ENCODE measurements at places on chromosomes 7 and 10. TPM values are rescaled to one million over a fixed set of nuclear protein-coding genes. Genes with fewer than 3 reads are reported as not detected.
A peak's percentile ranks its signal among the peaks of the same experiment; 100 is the strongest.

TMEM176A gene
- total RNA-seq: not detected

GRCh38 chr7:120984406-120984805, 4.1 kb upstream of the CPED1 start:
- no peak for DNase-seq

DNA sequence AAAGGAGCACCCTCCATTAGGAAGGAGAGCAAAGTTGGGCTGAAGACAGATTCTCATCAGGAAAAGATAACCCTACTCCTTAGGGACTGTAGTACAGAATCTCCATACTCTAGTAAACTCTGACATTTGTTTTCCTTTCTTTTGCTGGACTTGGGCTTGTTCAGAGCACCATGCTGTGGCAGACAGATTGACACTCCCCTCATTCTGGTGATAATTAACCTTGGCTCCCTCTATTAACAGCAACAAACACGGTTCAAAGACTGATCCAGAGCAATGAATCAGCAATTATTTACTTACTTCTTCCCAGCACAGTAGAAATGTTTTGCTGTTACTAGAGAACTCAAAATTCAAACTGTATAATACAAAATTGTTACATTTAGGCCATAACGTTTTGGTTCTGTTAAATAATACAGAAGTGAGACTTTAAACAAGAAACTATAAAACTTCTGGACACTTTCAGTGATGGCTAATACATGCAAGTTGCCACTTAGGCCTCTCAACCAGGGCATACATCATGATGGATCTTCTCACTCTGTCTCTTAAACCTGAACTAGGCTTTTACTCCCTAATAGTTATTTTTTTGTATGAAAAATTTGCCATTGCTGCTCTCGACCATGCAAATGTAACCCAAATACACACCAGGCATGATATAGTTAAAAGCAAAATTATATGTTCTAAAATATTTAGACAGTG, 639.0 kb downstream of the IPMK start:
- DNase-seq: no peak

DNA sequence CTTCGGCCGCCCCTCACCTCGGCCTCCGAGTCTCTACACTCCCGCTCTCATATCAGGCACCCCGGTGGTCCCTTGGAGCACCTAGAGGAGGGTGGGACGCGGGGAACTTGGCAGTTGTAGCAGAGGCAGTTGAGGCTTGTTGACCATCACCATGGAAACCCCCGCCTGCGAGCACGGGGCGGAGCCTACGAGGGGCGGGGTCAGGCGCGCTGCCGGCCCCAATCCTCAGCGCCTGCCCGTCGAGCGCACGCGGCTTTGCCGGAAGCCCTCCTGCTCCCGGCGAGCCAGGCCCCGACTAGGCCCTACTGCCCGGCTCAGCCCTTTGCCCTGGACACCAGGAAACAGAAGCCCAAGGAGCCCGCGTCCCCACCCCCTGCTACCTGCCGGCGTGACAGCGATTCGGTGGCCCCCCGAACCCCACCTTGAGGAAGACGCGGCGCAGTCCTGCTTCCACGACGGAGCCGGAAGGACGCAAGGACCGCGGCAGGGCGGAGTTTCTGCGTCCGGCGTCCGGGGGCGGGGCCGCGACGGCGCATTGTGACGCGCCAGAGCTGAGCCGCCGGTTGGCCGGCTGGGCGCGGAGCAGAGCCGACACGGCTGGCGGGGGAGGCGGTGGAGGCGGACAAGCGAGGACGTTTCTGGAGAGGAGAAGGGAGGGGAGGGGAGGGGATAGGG, at the start of gene HNRNPF:
Gene HNRNPF (minus strand): TSS at position 477 of the 675 bp plus-strand sequence. CDS start 21,302 bp downstream, outside the sequence.
- peak; percentile 86 for DNase-seq

- no peak for DNase-seq
Observed at GRCh38 chr7:134767520-134768168, 11.8 kb upstream of the CALD1 start.

DNA sequence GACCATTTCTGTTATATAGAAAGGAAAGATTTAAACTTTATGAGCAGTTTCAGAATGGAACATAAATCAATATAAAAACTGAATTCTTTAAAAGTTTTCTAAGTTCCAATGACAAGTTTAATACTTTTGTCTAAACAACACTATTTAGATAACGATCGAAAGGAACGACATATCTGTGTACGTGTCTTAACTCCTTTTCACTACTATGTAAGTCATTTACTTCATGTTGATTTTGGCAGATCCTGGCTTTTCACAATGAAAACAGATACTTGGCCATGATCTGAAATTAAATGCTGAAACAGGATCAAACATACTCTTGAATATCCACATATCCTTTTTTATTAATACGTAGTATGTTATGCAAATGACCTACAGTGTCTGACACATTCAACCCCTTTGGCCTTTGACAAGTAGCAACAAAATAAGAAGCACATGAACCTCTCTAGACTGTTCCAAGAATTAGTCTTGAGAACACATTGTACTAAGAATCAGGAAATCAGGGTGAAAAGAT, 41.9 kb downstream of the RNLS start:
- DNase-seq: no peak

ARHGAP21 gene
- 45.4 TPM for total RNA-seq

RADIL gene
- 5.1 TPM for total RNA-seq

DNA sequence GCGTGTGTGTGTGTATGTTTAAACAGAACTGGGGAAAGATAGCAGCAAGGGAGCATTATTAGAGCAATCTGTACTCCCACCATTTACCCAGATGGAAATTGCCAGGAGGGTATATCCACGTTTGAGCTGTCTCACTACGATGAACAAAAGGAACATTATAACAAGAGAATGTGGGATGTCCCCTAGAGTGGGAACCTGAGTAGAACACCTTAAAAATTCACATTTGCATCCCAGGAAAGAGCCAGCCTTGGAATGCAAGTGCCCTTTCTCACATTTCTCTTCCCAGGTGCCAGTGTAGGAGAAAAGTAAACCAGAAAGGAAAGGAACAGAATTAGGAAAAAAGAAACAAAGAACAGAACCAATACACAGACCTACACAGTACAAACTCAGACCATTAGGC, 95.3 kb upstream of the PTPRZ1 start:
- no peak for DNase-seq

STOX1 gene
- 0.96 TPM for total RNA-seq

GRCh38 chr10:31816318-31816717, 112.3 kb downstream of the ARHGAP12 start:
- DNase-seq: no peak

RARRES2 gene
- total RNA-seq: 48.7 TPM

PLEKHS1 gene
- total RNA-seq: not detected

DNA sequence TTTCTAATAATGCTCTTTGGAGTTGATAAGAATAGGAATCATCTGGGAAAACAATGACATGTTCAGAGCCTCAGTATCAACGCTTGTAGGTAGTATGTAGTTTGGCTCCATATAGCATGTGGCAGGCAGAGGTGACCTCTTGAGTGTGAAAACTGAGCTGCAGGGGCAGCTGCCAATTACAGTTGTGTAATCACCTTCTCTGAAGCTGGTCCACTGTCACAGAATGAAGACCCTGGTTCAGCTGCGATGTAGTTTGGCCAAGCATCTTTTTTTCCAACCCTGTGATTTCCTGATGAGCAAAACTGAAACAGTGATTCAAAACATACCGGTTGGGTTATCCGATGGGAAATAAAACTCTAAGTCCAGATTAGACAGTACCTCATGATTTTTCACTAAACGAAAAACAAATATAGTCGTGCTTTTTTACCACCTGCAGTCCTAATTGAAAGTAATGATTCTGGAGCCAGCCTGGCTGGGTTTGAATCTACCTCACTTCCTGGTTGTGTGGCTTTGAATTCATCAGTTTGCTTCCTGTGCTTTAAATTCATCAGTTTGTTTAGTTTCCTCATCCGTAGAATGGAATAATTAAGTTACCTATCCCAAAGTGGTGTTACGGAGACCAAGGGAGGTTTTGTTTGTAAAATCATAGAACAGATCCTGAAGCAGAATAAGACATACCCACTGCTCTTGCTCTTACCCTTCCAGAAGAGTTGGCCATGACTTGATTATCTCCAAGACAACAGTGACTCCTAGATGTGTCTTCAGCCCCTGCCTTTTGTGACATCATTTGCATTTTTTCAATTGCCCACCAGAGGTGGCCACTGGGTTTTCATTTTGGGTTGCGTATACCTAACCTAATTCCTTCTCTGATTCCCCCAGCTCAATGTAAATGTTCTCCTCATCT, 87.4 kb downstream of the CELF2 start:
- DNase-seq: no peak

ZNRF2 gene
- total RNA-seq: 13.1 TPM

CPA1 gene
- total RNA-seq: 0.34 TPM

GRCh38 chr7:96320442-96320841, 1.5 kb downstream of the SLC25A13 start:
- DNase-seq: no peak

DNA sequence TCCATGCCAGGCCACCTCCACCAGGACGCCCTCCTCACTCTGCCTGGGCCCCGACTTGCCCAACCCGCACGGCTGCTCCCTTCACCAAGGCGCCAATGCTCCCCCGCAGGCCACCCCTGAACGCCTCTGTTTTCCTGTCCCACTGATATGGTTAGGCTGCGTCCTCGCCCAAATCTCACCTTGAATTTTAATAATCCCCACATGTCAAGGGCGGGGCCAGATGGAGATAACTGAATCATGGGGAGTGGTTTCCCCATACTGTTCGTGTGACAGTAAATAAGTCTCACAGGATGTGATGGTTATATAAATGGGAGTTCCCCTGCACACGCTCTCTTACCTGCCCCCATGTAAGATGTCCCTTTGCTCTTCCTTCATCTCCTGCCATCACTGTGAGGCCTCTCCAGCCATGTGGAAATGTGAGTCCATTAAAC, 29.8 kb downstream of the RSU1 start:
- no peak for DNase-seq

DNA sequence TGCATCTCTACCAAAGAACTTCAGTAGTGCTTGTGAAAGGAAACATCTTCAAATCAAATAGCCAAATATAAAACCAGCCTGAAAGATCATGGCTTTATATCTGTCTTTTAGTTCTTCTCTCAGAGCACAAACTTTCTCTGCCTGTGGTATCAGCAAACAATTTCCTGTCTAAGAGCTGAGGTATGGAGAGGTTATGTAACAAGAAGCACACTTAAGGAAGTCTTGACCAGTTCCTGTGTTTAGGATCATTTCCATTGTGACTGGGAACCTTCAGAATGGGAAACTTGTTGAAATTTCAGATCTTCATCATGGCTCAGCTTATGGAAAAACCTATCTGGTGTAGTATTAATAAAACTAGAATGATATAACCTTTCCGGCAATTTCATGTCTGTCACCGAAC, 148.8 kb downstream of the MBL2 start:
- DNase-seq: no peak

IGFBP3 gene
- 62.0 TPM for total RNA-seq

- no peak for DNase-seq
Observed at GRCh38 chr10:58706836-58707235, 194.2 kb downstream of the BICC1 start.

CRYGN gene
- 1.2 TPM for total RNA-seq

- no peak for DNase-seq
Observed at GRCh38 chr7:30519122-30519521, 14.5 kb upstream of the GGCT start.

ZCWPW1 gene
- 3.7 TPM for total RNA-seq

LEP gene
- total RNA-seq: not detected

DNA sequence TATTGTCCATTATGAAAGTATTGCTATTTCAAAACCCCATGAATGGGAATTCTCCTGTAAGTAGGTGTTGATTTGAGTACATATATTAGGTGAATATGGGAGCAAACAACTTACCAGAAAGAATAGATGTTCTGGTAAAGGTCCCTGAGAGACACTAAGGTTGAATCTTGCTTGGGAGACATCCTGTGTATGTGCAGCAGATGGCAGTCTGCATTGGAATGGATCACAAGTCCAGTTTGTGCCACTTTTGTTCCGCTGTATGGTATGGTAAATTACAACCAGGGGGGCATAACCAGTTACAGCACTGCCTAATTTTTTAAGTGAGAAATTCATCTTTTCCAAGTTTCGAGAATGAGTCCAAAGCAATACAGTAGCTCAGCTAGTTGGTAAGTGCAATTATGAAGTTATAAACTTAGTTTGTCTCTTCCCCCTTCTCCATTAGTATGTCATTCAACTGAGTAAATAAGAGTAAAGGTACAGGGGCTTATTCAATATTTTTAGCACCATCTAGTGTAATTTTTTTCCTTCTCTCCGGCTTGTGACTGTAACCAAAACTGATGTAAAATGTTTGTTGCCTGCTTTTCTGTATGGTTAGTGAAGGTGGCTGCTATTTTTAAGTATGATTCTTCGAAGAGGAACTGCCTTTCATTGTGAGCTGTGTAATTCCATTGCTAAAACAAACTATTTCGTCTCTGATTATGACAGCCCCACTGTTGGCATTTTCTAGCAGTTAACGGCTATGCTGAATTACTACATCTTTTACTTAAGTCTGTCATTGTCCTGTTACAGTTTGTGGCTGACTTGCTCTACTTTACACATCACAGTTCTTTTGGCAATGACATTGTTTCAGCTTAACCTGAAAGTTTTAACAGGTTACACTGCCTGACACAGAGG, 2.8 kb downstream of the MCU start:
- peak; percentile 44 for DNase-seq

DNA sequence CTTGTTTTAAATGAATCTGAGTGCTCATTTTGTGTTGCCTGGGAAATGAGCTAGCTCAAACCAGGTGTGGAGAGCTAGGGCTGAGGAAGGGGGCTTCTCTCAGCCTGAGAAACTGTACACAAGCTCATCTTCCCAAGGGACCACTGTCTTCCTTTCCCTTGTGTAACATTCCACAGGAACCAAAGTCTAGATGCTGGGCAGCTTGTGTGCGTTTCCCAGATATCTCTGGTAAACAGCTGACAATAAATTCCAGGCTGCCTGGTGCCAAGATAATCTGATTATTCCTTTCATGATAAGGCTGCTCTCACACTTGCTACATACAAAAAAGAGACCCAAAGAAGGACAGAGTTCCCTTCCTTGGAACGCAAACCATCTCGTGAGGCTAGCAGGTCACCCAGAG, 33.1 kb upstream of the MKLN1 start:
- no peak for DNase-seq

DNA sequence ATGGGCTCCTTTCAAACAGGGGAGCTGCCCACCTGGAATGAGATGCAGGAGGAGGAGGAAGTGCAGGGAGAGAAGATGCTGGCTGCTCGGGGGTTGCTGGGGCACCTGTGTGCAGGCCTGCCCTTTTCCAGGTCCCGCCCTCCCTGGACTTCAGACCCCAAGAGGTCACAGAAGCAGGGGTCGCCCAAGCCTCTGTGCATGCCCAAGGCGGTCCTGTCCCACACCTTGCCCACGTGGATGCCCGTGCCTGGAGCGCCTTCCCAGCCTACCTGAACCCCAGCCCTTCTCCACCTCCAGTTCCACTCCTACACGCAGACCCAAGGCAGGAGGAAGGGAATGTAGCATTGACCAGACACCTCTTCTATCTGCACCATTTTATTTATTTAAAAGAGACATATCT, 71.3 kb downstream of the SH3PXD2A start:
- DNase-seq: no peak

Measured in A172 (cell line).